ENCODE measurements at places on chromosomes 12 and 14.
A peak's percentile ranks its signal among the peaks of the same experiment; 100 is the strongest.

GRCh38 chr12:19220852-19221466 lies 91.4 kb downstream of the PLEKHA5 start:
- DNase-seq, result no peak

- DNase-seq, result no peak
Measured at GRCh38 chr14:75338398-75338797, 59.8 kb downstream of the FOS start.

- DNase-seq, result no peak
Measured at GRCh38 chr14:65032319-65032718, 45.6 kb downstream of the FNTB start.

DNA sequence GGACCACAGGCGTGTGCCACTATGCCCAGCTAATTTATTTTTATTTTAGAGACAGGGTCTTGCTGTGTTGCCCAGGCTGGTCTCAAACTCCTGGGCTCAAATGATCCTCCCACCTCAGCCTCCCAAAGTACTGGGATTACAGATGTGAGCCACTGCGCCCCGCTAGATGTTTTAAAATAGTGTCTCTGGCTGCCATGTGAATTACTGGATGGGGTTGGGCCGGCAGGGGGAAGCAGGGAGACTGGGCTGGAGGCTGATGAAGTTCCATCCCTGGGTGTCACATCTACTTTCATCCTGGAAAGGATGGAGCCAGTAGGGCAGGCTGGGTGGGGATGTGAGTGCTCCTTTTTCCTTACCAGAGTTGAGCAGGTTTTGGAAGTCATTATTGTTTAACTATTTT lies 46.1 kb downstream of the DNAH10 start:
- peak; percentile 28 for DNase-seq

DNA sequence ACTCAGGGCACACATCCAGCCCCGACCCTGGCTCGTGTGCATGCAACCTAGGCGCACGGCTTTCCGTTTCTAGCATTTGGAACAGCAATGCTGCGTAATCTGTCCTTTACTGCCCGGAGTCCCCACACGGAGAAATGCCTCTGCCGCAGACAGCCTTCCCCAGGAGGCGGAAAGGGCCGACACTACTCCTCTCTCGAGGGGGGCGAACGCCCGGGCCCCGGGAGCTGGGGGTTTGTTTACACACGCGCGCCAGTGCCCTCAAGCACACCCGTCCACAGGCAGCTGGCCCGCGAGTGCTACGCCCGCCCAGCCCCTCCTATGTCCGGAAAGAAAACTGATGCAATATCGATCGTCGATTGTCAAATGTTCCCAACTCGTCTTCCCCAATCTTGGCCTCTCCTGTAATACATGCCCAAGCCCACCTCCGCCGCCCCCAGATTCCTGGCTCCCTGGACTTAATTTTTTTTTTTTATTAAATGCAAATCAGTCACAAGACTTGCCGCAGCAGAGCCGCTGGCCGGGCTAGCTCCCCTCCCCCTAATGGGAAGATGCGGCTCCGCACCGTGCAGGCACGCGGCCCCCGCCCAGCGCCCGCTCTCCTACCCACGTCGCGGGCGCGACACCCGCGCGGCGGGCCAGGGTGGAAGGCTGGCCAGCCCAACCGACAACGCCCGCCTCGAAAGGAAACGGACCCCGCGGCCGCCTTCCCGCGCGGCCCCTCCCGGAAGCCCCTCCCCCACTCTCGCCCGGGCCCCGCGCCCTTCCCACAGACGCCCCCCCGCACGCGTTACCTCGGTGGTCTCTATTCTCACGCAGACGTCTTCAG lies 642 bp downstream of the SLC38A2 start:
- DNase-seq, result peak; percentile 74

DNA sequence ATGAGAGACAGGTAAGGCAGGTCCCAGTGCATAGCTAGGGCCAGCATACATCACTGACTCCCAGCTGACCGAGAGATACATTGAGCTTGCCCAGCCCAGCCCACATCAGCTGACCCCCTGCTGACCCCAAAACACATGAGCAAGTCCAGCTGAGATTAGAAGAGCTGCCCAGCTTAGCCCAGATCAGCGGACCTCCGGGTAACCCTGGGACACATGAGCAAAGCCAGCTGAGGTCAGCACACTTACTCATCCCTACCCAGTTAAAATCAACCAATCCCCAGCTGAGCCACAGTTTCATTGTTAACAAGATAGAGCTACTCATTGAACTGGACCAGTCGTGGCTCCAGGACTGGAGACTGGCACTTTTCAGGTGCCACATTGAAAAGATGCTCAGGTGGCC lies 21.8 kb upstream of the FBXO34 start:
- DNase-seq, result no peak

GRCh38 chr12:112848338-112848715 lies 56.8 kb downstream of the RPH3A start:
- no peak for DNase-seq

GRCh38 chr12:10182354-10183049 lies 3.7 kb downstream of the TMEM52B start:
- DNase-seq, result no peak

GRCh38 chr12:110343114-110343513 lies 60.4 kb downstream of the ANAPC7 start:
- DNase-seq, result no peak

Measured in SW480 (cell line).